ENCODE measurements at places on chromosomes 3 and 15.

- DNase-seq: no peak
These were observed 1324.6 kb downstream of the NSUN3 start for GRCh38 chr3:95387242-95388021.

GRCh38 chr15:90200534-90201129 lies 498 bp upstream of the SEMA4B start:
- DNase-seq: no peak

GRCh38 chr3:53850895-53851294 lies 4.5 kb downstream of the IL17RB start:
- DNase-seq: no peak

- no peak for DNase-seq
These were observed 73.6 kb downstream of the EEFSEC start for GRCh38 chr3:128226795-128227395.

DNA sequence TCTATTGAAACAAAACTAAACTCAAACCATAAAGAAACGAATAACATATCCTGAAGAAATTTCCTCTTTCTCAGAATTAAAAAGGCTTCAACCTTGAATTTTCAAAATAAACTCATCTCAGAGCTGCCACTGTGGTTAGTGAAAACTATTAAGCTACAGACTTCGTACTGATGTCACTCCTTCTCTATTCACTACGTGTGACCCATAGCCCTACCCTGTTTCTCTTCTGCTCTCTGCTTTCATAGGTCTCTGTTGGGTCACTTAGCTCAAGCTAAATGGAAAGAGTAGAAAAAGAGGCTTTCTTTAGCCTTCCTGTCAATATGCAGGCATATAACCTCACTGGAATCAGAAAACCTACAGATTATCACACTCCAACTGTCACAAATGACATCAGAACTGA lies 126.6 kb upstream of the MME start:
- DNase-seq: no peak

GRCh38 chr15:101049282-101049681 lies 130.1 kb downstream of the LRRK1 start:
- DNase-seq: no peak

DNA sequence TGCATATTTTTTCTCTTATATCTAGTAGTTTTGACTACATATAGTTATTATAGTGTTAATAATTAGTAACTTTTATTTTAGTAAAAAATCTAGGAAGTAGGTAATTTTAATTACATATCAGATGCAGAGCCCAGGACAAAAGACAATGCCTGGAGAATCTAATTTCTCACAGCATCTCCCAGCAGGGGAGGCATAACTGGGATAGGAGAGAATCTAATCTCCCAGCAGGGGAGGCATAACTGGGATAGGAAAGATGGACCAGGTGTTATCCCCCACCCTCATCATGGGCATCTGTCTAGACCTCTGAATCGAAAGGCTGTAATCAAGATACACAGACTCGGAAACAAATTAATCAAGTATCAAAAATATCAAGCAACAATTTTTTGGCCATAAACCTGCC lies 58.2 kb downstream of the OSTN start:
- no peak for DNase-seq

GRCh38 chr3:140128217-140128616 lies 193.2 kb downstream of the CLSTN2 start:
- DNase-seq: no peak

GRCh38 chr3:94402126-94402525 lies 339.3 kb downstream of the NSUN3 start:
- no peak for DNase-seq

GRCh38 chr3:32403663-32404062 lies 12.0 kb downstream of the CMTM7 start:
- no peak for DNase-seq

GRCh38 chr15:98866511-98866910 lies 141.1 kb downstream of the PGPEP1L start:
- DNase-seq: no peak

- DNase-seq: no peak
These were observed 44.4 kb downstream of the ADAM10 start for GRCh38 chr15:58705105-58705504.

DNA sequence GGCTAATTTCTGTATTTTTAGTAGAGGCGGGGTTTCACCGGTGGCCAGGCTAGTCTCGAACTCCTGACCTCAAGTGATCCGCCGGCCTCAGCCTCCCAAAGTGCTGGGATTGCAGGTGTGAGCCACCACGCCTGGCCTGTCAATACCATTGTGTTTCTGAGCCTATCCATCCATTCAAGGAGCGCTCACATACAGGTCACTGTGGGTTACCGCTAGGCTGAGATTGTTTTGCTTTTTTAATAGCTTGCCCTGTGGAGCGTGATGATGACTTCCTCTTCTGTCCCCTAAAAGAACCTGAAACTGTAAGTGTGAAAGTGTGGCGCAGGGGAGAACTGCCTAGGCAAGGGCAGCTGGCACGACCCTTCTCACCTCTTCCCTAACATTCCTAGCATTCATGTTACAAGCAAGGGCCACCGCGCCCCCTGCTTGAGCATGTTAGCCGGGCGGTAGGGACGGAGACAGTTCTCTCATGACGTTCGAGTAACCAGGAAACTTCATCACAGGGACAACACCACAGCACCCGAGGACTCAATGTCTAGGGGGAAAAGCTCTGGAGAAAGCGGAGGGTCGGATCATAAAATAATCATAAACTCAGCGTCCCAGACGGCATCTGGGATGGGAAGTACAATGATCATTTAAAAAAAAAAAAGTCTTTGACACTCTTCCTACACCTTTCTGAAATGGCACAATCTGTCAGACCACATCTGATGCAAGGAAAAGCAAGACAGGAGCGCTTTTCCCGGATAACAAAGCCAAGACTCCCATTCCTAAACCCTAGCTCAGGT lies 790 bp downstream of the LAMP3 start:
- DNase-seq: no peak

DNA sequence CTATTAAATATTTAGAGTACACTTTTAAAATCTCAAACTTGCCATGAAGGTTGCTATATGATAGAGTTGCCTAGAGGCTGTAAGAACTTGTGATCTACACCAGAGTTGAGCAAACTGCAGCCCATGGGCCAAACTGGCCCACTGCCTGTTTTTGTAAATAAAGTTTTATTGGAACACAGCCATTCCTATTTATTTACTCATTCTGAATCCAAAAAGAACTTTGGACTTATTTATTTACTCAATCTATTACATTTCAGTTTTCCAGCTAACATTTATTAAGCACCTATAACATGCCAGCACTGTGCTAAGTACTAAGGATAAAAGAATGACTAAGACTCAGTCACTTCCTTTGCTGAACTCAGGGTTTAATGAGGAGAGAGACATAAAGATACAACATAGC lies 403.6 kb downstream of the ERC2 start:
- no peak for DNase-seq

DNA sequence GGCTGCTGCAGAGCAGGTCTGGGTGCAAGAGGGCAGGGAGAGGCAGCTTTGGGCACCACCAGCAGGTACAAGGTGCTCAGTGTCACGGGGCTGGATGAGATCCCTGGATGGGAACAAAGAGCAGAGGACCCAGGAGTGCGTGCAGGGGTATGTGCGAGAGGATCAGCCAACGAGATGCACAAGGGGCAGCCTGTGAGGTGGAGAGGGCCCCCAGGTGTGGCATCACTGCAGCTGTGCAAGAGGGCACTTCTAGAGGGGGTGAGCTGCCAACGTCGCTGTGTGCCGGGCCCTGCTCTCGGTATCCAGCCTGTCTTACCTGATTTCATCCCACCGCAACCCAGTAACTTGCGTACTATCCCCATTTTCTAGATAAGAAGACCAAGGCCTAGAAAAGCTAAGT lies 67.3 kb upstream of the SNRPA1 start:
- no peak for DNase-seq

DNA sequence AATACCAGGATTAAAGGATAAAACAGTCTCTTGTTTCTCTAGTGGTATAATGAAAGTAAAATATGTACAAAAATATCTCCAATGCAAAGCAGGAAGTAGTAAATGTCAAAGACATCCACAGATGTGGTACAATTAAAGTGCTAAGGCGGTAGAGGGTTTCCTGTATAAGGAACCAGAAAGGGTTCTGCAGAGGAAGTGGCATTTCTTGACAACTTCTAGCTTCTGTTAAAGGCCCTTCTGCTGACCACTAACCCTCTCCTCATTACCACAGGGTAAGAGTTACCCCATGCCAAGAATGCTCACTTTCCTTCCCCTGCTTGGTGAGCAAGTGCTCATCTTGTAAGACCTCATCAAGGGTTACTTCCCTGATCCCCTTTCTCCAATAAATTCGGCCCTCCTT lies 883.6 kb upstream of the NR2F2 start:
- no peak for DNase-seq

- no peak for DNase-seq
These were observed 160.7 kb downstream of the SQOR start for GRCh38 chr15:45795440-45796069.

- DNase-seq: no peak
These were observed 274.9 kb upstream of the DCBLD2 start for GRCh38 chr3:99176169-99176964.

- no peak for DNase-seq
These were observed 412.7 kb downstream of the CNTN4 start for GRCh38 chr3:2511356-2511755.

- no peak for DNase-seq
These were observed 10.3 kb upstream of the COPG1 start for GRCh38 chr3:129238945-129239705.

- DNase-seq: no peak
These were observed 273.2 kb downstream of the PDZRN3 start for GRCh38 chr3:73351423-73352071.

DNA sequence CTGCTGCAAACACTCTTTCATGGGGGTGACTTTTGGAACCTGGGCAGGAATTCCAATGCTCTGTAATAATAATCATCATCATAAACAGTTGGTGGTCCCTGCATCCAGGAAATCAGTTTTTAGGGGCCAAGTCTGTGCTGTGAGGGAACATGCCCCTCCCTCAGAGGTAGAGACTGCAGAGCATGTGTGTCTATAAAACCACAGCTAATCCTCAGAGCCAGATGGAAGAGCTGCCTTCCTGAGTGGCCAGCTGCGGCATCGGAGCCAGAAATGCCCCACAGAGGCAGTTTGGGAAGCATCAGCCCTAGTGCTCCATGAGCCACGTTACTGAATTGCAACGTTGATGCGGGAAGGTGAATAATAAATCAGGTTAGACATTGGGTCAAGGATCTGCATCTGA lies 12.9 kb upstream of the TPM1 start:
- DNase-seq: no peak

DNA sequence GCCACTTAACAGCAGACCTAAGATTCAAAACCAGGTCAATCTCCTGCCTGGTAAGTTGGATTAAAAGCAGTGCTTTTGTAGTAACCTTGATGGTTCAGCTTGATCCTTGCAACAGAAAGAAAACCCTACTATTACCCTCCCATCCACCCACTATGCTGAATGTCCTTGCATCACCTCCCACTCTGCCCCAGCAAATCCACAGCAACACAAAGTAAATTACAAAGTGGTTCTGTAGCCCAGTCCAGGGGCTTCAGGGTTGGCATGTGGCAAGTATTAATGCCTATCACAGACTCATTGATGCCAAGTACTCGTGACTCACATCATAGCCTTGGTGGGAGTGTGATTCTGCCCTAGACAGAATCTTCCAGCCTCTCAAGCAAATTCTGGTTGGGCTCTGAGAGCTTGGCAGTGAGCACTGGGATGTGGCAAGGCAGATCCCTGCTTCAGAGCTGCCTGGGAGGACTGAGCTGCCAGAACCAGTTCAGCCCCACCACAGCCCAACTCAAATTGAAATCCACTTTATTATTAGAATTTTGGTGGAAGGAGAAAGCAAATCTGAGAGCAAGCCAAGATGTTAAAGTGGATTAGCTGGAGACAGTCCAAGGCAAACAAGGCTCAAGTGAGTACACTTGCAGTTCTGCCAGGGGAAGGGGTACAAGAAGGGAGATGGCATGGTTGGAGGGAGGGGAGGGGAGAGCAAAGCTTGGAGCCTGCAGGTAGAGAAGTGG lies 225.8 kb upstream of the UMPS start:
- DNase-seq: no peak

DNA sequence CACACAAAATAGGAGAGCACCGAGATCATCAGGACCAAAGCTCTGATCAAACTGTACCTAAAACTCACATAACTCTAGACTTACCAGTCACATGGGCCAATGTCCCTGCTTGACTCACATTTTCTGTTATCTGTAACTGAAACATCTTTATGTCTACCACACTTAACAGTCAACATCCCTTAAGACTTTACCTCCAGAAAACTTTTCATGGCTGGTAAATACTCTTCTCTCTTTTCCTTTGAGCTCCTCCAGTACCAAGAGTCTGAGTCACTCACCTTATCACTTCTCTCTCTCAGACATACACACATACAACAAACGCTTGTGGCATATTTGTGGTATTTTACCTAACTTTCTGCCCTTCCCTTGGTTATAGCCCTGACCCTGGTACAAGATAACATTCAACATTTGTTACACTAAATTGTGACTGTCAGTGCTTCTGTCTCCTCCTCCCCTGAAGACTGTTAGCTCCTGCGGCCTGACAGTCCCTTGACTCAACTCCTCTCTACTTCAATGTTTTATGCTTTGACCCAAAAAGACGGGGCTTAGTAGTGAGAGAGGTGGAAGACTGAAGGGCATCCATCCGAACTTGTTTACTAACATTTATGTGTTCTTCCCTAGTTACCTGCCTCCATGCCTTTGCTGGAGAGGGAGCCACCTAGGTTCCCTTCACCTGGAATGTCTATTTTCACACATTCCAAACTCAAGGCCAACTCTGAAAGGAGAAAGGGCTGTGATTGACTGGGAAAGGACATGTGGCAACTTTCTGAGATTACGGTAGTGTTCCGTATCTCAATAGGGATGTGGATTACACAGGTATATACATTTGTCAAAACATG lies 3.7 kb upstream of the EFHB start:
- no peak for DNase-seq

DNA sequence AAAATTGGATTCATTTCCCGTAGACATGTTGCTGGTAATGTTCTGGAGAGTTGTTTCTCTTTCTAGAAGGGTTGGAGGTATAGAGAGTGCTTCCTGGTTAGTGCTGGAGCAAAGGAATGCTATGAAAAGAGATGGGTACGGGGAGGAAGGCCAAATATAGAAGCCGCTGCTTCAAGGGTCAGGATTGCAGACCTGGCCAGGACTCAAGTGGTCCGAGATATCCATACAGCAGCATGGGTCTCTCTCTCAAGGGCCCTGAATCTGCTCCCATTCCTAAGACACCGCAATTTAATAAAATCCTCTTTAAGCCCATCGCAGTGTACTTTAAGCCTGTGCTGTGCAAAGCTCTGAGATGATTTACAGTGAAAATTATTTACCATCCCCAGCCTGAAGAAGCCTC lies 287.0 kb downstream of the FAM43A start:
- DNase-seq: no peak

GRCh38 chr3:30073622-30074021 lies 532.8 kb upstream of the TGFBR2 start:
- no peak for DNase-seq

GRCh38 chr3:152258448-152259393 lies 10.0 kb upstream of the MBNL1 start:
- DNase-seq: peak; percentile 24
